ENCODE measurements at places on chromosomes 2 and 18. TPM values are rescaled to one million over a fixed set of nuclear protein-coding genes. Genes with fewer than 3 reads are reported as not detected.

SATB2 gene
- 3.3 TPM for total RNA-seq

MOCOS gene
- 11.3 TPM for total RNA-seq

IAH1 gene
- total RNA-seq, result 54.3 TPM

TBR1 gene
- total RNA-seq, result under 0.01 TPM

SERPINB2 gene
- total RNA-seq, result 4.8 TPM
